Glutamatergic neuron (in vitro differentiated cells): ENCODE measurements at places on chromosomes 12 and 14.
A peak's percentile ranks its signal among the peaks of the same experiment; 100 is the strongest.

DNA sequence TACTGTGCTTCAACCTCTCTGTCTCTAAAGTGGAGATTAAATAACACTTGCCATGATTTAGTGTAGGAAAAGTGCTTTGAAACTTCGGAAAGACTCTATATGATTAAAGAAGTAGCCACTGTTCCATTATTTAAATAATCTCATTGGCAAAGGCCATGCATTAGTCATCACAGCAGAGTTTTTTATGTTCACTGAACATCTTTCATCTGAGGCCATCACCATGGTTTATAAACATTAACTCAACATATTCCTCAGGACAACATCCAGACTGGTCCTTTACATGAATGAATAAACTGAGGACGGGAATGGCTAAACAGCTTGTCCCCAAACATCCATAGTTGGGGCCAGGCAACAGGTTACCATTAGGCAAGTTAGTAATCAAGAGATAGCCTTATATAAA, 124.6 kb upstream of the FRMD6 start:
- no peak for DNase-seq

DNA sequence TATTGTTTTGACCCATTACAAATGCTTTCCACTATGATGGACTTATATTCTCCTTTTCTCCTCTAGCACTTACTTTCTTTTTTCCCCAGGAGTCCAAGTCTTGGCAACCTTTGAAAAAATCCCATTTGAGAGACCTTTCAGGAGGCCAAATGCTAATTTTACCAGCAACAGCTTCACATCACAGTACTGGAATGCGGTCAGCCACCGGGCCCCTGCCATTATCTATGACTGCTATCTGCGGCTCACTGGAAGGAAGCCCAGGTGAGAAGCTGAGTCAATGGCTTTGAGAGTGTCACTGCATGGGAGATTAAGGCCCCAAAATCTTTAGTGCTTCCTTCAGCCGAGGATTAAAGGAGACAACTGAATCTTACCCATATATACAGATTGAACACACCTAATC, 64.2 kb downstream of the ERGIC2 start:
- DNase-seq: no peak

DNA sequence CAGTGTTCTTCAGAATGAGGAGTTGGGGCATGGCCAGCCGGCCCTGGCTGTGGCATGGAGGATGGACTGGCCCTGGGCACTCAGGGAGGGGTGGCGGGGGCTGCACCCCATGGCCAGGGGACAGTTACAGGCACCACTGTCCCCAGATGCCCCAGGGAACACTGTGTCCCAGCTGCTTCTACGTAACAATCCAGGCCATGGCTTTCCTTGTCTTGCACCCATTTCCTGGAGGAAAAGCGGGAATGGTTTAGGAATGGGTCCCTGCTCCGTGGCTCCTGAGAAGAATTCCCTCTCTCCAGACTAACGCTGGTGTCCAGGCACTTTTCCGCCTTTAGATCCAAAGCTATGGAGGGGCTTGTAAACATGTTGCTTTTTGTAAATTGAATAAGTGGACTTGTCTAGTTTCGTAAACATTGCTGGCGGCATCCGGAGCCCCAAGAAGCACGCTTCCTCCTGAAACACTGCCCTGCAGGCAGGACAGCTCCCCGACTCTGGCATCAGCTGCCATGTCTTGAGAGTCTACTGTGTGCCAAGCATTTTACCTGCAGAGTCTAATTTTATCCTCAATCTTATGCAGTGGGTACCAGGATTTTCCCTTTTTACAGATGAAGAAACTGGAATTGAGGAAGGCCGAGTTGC, 238.3 kb downstream of the SLC41A2 start:
- no peak for DNase-seq

GRCh38 chr14:70188659-70189455, at the start of gene SLC8A3:
TSS of gene SLC8A3 (minus strand) at chr14:70188951. CDS start at chr14:70168422, 20,529 bp downstream.
- DNase-seq: peak; percentile 79

GRCh38 chr12:16437281-16437816, 89.9 kb downstream of the MGST1 start:
- DNase-seq: no peak

- no peak for DNase-seq
Observed at GRCh38 chr12:128570191-128571065, 253.3 kb downstream of the SLC15A4 start.

DNA sequence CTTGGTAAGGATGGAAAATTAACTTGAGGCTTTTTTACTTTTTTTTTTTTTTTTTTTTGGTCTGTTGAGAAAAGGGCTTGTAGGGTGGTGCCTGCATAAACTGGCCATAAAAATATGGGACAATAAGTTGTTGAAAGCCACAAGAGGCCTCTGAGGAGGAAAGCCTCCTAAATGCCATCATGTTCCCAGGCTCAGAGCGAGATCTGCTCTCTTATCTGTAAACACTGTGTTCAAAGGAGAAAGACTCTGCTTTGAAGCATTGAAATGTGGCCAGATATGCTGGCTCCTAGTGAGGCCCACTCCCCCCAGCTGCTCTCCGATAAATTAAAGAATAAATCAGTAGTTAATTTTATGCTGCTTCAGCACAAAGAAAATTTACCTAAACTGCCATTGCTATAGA, 504.9 kb downstream of the DIO2 start:
- DNase-seq: no peak

DNA sequence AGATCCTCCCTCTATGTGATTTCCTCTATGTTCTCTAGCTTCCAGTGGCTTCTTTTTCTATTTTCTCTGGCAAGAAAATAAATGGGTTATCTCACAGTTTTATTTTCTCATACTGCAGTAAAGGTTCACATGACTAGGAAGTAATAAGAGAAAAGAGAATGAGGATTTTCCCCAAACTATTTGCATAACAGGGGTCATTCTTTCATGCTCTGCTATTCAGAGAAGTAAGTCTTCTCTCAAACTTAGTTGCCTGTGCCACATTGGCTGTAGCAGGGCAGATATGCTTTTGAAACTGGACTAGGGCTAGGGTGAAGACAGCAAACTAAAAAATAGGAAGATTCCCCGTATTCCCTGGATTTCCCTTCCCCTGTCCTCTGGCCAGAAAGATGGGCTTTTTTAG, 57.4 kb downstream of the ACSM4 start:
- DNase-seq: no peak

- DNase-seq: no peak
Observed at GRCh38 chr12:108119126-108119973, 9.7 kb upstream of the WSCD2 start.

DNA sequence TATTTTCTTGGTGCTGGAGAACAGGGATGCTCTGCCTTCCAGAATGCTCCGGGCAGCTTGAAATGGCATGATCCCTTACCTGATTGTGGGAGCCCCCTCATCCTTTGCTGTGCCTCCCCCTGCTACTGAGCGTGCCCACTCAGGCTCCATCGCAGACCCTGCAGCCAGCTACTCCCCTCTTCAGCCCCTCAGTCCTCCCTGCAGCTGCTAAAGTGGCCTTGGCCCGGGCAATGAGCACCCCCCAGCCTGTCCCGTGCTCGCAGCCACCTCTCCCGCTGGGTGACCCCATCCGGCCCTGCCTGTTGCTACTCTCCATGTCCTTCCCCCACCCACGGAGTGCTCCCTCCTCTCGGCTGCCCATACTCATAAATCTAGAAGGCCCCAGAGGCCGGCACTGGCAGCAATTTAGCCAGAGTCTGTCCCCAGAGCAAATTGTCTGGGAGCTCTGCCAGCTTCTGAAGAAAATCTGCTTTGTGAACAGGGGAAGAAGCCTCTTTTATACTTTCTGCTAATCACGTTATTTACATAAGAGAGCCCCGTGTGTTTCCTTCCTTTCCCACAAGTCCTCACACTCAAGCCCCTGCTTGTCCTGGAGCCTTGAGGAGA, 143.7 kb upstream of the FRMD6 start:
- DNase-seq: peak; percentile 17

DNA sequence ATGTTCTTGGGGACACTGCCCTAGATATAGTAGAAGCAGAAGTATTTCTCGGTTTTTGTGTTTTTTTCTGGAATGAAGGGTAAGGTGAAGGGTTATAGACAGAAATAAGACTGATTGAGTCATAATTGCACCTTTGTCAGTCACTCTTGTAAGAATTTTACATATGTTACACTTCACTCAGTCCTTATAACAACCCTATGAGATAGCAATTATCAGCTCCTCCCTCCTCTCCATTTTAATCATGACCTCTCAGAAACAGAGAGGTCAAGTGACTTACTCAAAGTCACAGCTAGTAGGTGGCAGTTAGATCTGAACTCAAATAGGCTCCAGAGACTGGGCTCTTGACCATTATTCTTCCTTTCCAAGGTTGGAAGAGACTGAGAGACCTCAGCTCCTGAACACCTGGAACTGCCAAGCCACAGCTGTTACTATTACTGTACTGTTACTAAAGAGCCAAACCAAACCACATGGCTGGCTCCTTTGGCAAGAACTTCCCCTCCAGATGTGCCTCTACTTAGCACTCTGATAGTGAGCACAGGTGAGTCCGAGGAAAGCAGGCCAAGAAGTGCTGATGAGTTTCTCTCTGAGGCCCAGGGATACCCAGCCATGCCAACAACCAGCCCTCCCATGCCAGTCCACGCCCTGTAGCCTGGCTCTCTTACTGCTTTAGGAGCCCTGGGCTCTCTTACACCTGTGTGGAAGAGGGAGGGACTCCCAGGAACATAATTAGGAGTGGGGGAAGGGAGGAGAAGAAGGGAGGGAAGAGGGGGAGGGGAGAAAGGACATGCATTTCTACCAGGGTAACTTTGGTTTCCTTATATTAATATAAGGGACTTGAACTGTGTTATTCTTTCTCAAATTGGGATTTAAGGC, 121.3 kb downstream of the CRADD start:
- no peak for DNase-seq

DNA sequence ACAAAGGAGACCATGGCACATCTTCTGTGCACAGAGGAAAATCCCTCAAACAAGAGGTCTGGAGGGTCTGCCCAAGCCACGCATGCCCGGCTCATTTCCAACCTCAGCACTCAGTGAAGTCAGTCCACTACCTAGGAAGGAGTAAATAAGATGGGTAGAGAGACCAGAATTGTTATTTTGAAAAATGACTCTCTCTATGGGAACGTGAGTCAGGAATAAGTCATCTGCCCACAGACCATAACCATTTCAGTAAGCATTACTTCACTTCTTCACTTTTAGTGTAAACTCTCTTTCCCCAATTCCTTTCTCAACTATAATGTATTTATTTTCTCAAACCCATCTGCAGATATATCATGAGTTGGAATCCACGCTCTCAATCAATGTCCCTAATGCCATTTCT, 1039.9 kb upstream of the USP15 start:
- no peak for DNase-seq

GRCh38 chr12:113130457-113131135, 5.0 kb downstream of the RASAL1 start:
- peak; percentile 45 for DNase-seq

GRCh38 chr12:99544457-99544856, 103.1 kb upstream of the GARIN6 start:
- DNase-seq: no peak

- no peak for DNase-seq
Observed at GRCh38 chr12:14638066-14638465, 58.3 kb downstream of the GUCY2C start.

- no peak for DNase-seq
Observed at GRCh38 chr14:81476816-81477215, 56.8 kb downstream of the SEL1L start.

DNA sequence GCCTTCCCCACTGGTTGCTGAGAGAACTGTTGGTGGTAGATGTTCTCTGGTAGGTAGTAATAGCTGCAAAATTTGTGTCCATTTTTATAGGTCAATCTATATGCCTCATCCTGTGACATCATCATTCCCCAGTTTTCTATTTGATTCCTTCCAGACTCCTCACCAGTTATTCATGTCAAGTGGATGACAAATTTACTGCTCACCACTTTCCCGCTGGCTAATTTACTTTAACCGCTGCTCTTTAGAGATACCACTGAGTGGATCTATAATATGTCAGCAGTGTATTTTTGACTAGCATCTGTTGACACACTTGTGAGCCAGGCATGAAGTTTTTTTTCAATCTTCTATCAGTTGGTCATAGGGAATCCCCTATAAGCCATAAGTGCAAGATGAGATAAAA, 24.6 kb downstream of the GPR65 start:
- DNase-seq: no peak
